ENCODE measurements at places on chromosomes 12 and 14.

- DNase-seq, result no peak
These were observed 113.6 kb downstream of the PEBP1 start for GRCh38 chr12:118249547-118249946.

- DNase-seq, result no peak
These were observed 10.2 kb upstream of the PGF start for GRCh38 chr14:74965486-74966153.

DNA sequence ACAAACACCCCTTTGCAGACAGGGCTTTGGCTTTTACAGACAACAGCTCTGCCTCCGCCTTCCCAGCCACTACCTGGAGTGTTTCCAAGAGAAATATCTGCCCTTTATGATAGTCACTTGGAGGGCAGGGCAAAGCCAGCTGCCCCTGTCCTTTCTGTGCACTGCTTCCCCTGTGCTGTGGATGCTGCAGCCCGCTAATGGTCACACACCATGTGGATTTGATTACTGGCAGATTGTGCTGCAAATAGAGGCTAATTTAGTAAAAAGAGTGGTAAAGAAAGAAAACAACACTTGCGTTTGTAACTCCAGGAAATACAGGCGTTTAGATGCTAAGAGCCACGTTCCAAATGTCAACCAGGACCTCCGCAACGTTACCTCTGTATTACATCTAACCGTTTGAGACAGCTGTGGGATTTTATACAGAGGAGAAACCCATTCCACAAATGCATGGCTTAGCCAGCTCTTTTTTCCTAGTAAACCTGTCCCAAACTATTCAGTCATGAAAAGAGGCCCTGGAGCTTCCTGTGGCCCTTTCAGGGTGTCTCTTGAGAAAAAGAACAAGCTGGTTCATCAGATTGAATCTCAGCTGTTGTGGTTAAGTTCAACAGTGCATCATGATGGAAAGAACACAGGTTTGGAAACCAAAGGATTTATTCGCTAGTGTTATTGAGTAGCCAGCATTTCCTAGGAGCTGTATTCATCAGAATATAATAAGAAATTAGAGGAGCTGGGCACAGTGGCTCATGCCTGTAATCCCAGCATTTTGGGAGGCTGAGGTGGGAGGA is 30.1 kb upstream of the PWP1 start:
- DNase-seq, result no peak

GRCh38 chr14:63972323-63972932 is 119.6 kb downstream of the SYNE2 start:
- no peak for DNase-seq

- DNase-seq, result no peak
These were observed 69.2 kb upstream of the BCAT1 start for GRCh38 chr12:25018146-25018545.

DNA sequence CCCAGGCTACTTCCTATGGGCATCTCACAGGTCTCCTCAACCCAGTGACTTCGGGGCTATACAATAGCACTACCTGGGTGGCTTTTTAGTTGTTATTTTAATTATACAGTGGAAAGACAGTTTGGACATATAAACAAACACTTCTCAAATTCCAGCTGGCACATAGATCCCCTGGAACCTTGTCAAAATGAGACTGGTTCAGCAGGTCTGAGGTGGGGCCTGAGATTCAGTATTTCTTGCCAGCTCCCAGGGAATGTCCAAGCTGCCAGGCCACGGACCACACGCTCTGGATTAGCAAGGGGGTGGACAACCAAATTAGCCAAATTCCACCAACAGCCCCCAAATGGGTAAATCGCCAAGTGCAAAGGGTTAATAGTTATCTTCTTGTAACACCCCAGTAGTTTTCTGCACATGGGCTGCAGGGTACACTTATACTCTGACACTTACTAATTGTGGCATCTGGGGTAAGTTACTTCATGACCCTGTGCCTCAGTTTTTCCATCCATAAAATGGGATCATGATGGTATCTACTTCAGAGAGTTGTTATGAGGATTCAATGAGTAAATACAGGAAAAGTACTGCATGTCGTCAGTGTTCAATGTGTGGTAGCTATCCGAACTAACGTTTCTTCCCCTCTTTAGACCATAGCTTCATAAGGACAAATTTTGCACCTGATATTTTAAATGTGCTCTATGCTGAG is 789.4 kb upstream of the TBX3 start:
- DNase-seq, result no peak

DNA sequence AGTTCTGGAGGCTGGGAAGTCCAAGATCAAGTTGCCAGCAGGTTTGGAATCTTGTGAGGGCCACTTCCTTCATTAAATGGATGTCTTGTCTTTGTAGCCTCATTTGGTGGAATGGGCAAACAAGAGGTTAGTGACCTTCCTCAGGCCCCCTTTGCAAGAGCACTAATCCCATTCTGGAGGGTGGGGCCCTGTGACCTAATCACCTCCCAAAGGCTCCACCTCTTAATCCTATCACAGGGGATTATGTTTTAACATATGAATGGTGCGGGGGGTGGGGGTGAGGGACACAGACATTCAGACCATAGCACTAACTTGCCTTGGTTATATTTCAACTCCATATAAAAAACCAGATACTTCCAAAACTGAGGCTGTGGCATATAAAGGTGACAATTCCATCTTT is 59.9 kb upstream of the PPP4R3A start:
- no peak for DNase-seq

- no peak for DNase-seq
These were observed 22.0 kb downstream of the EML5 start for GRCh38 chr14:88770736-88771135.

DNA sequence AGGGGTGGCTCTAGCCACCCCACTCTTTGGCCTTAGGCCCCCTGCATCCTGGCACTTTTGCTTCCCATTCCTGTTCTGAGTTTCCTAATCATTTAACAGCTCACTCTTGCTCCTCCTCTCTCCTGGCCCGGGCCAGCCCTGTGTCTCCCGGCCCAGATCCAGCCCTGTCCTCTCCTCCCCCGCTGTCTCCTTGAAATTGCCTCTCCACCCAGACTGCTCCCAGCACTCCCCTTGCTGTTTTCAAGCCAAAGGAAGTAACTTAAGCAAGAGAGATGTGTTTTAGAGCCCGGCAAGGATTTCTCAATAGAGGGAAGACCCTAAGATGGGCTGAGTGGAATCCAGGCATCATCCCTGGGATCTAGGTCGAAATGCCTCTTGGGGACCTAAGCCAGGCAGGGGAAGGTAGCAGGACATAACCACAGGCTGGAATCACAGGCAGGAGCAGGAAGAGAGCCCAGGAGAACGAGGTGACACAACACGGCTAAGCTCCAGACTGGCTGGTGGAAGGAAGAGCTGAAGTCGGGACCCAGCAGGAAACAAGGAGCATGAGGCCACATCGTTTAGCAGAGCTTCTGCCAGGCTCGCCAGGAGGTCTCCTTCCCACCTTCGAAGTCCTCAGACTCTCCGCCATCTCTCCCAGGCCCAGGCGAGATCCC is 2.0 kb upstream of the LRP1-AS start:
- DNase-seq, result no peak

GRCh38 chr14:63096186-63096585 is 50.9 kb upstream of the KCNH5 start:
- no peak for DNase-seq

DNA sequence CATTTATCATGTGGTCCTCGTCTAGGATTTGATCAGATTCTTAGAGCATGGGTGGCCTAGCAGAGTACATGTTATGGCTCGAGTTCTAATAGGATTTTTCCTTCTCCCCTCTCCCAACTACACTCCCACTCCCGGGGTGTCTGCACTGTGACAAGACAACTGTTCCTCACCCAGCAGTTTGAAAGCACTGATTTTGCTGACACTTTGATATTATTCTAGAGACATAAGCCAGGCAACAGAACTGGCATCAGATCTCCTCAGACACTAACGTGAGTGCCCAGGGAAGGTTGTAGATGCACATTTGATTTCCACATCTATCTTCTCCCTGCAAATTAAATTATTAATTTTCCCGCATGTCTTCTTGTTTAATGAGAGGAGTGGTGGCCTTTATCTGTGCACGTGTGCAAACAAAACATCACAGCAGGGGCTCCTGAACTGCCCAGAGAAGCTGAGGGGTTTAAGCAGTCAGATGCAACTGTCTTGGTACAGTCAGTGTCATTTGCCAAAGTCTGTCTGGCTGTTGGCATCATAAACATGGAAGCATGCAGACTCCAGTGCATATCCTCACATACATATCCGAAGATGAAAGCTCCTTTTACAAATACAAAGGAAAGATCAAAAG is 491.8 kb downstream of the NPAS3 start:
- no peak for DNase-seq

DNA sequence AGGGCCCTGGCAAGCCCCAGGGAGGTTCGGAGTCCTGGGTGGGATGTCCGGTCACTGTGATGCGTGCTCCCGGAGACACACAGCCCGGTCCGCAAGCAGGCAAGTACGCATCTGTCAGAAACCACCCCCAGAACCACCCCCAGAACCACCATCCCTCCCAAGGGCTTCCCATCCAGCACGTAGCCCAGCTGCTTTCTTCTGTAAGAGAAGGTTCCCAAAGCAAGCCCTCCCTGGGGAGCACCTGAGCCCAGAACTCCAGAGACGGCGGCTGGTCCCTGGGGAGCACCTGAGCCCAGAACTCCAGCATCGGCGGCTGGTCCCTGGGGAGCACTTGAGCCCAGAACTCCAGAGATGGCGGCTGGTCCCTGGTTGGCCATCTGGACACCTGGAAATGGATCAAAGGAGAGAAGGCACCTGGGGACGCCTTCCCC is 2.6 kb upstream of the FBRSL1 start:
- DNase-seq, result no peak

DNA sequence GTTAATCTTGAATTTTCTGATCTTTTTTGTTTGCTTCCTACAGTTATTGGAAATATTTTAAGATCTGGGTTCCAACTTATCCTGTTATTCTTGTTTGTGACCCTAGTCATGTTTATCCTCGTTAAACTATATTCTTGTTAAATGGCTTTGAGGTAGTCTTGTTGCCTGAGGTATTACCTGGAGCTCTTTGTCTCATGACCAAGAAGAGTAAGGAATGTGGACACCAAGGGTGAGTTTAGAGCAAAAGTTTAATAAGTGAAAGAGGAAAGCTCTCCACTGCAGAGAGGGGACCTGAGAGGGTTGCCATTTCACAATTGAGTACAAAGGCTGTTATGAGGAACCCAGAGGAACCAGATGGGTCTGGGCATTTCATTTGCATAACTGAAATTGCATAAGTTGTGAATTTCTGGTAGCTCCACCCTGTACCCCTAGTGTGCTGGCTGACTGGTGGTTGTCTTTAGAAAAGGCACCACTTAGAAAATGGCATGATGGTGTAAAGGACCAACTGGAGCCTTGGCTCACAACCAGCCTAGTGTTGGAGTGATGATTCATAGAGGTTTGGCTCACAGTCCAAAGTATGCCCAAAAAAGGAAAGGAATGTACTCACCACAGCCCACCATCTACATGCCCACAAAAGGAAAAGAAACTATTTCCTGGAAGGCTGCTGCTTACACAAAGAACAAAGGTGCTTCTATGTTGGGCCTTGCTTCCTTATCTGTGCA is 36.7 kb upstream of the RESF1 start:
- DNase-seq, result no peak

DNA sequence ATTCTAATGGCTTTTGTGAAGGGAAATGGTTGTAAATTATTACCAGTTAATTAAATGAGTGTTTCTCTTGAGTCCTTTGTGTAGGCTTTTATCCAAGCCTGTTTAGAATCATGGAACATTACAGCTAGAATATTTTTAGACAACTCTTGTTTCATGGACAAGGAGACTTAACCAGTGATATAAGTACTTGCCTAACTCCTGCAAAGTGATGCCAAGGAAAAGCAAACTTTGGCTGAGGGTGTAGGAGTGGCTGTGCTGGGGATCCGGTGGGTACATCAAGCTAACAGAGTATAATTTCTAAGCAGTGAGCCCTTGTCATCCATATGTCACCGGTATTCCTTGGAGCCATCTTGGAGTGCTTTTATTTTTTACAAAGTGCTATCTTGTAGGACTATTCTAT is 61.5 kb downstream of the PRKCH start:
- no peak for DNase-seq

DNA sequence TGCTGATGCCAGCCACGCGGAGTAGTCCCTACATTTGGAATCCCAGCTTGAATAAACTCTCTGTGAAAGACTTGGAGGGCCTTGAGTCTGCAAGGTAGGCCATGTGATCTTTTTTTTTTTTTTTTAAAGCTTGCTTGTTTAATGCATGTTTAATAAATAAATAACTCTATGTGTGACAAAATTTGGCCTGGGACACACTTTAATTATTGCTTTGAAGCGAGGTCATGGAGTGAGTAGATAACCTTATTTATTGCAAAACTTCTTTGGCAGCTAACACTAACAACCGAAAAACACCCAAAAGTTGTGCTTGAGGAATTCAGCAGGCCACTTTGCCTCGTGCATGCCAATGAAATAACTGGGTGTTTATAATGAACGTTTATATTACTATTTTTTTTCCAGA is 382.2 kb downstream of the FLRT2 start:
- DNase-seq, result no peak

- no peak for DNase-seq
These were observed 13.7 kb downstream of the MCRS1 start for GRCh38 chr12:49554266-49554665.

All from central memory CD4-positive, alpha-beta T cell (primary cell).